ENCODE measurements at places on chromosomes 2 and 18.
A peak's percentile ranks its signal among the peaks of the same experiment; 100 is the strongest.

- no peak for DNase-seq
Measured at GRCh38 chr18:12091538-12092141, 2.0 kb upstream of the ANKRD62 start.

DNA sequence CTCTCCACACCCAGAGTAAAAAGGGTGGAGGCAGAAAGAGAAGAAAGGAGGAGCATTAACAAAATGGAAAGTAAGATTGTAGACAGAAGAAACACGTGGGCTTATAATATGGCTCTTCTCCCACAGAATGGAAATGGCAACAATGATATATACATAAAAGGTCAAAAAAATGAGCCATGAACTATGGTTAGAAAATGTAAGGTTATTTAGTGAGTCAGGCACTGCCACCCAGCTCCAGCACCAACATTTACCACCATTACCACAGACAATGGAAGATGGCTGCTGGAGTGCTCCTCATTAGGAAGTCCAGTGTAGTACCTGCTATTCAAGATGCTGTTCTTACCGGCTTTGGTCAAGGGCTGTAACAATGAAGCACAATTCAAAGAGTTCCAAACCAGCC lies 258.0 kb downstream of the ZEB2 start:
- no peak for DNase-seq

DNA sequence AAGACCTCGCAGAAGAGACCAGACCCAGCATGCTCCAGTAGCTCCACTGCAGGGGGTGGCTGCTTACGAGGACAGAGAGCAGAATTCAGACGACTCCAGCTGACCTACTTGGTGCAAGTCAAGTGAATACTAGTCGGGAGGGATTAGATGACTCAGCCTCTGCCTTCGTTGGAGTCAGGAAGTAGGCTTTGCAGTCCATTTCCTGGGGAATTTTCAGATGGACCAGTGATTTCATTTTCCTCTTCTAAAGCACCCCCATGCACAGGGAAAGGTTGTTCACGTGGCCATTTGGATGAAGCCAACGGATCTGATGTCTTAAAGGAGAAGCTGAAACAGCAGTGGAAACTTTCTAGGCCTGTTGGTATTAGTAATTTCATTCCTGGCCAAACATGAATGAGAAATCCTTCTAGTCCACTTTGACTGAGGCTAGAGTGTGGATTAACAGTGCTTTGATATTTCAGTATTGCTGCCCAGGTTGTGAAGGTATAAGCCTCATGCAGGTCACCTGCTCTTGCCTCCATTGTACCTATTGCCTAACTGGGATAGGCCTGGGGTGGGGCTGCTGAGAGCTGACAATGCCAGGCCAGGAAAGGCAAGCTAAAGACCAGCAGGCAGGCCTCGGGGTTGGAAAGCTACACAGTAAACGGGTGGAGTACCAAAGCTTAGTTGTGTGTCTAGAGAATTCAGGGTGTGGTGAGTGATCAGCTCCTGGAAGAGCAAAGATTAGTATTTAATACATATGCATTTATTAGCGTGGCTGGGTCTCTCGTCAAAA lies 117.6 kb upstream of the FOSL2 start:
- DNase-seq: peak; percentile 48

DNA sequence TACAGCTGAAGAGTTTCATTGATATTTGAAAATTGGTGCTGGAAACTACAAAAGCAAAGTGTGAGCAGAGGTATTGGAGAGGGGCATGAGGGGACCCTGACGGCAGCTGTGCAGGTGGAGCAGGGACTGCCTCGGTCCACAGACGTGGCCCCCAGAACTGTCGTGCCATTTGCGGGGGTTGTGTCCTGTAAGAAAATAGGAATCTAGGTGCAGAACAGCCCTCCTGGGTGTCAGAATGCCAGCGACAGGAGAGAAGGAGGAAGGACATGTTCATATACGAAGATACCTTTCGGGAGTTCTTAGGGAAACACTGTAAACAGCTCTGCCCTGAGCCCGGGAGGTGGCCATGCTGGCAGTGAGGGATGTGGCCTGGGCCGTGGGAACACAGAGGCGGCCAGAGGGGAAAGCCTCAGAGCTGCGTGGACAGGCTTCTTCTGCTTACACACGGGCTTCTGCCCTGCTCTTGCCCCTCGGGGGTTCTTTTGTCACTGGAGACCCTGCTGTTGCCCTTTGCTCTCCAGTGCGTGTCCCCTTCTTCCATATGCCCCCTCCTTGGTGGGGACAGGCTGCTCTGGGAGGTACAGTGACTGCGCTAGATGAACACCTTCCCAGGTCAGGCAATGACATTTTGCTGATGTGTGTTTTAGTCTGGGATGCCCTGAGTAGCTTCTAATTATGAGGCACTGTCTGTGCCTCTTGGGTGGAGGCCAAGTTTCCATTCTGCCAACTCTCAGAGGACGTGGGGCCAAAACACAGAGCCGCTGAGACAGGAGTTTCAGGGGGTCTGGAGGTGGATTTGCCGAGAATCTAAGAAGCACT lies 81.9 kb upstream of the TXNDC2 start:
- DNase-seq: no peak

GRCh38 chr2:20093263-20094141 lies 42.1 kb upstream of the LAPTM4A start:
- peak; percentile 72 for DNase-seq

DNA sequence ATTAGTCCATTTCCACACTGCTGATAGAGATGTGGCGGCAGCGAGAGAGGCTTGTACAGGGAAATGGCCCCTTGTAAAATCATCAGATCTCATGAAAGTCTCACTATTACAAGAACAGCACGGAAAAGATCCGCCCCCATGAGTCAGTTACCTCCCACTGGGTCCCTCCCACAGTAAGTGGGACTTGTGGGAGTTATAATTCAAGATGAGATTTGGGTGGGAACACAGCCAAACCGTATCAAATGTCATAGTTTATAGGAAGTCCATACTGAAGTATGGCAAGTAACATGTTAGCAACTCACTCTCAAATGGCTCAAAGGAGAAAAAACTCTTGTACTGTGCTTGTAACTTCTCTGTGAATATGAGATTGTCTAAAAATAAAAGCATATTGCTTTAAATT lies 56.1 kb downstream of the FARP2 start:
- DNase-seq: no peak

- DNase-seq: no peak
Measured at GRCh38 chr2:176187200-176187898, 1.1 kb upstream of the HOXD1 start.

GRCh38 chr2:95349568-95350322 lies 52.6 kb downstream of the KCNIP3 start:
- DNase-seq: no peak

GRCh38 chr2:241849616-241850543 lies 8.8 kb downstream of the PDCD1 start:
- no peak for DNase-seq

DNA sequence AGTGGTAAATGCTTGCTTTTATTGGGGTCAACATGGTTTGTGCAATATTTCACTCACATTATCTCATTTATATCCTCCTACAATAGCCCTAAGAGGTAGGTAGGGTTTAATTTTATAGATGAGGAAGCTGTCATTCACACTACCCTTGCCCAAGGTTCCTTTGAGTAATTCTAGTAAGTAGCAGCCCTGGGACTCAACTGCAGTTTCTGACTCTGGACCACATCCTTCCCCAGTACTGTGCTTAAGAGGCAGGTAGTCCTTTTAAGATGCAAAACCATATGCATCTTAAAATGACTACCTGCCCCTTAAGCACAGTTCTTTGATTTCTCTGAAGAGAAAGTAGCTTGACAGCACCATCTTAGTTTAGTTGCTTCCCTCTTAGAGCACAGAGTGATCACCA lies 15.7 kb upstream of the NT5C1B start:
- no peak for DNase-seq

DNA sequence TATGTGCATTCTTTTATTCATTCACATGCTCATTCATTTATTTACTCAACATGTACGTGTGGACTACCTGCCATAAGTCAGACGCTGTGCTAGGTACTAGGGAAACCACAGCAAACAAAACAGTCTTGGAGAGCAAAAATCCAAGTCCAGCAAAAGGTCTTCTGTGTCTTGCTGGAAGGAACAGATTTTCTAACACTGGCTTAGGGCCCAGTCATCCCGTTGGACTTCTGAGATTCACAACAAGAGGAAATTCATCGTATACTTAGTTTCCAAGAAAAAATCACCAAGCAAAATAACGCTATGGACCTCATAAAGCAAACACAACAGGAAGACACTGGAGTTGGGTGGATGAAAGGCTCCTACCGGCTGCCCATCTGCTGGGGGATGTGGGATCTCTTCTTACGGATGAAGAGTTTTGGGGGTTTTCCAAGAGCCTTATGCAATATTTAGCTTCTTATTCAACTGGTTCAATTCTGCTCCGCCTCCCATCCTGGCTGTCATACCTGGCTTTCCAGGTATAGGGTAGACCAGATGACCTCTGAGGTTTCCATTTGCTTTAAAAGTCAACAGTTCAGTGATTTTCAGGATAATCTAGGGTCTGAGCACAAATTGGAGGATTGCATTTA lies 262.7 kb downstream of the HAUS1 start:
- DNase-seq: no peak

DNA sequence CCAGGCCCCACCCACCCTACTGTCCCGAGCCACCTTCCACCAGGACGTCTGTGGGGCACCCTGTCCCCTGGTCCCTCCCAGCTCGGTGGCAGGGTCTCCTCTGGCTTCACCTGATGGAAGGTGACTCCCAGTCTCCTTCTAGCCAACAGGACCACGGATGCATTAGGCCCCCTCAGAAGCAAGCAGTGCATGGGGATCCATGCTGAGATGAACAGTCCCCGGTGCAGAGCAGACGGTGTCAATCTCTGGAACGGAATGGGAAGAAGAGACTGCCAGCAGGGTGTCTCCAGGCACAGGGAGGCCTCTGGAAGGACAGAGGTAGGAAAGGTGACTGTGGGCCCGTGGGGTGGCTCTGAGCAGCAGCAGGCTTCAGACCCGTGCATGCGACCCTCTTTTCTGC lies 65.2 kb upstream of the FZD7 start:
- no peak for DNase-seq

DNA sequence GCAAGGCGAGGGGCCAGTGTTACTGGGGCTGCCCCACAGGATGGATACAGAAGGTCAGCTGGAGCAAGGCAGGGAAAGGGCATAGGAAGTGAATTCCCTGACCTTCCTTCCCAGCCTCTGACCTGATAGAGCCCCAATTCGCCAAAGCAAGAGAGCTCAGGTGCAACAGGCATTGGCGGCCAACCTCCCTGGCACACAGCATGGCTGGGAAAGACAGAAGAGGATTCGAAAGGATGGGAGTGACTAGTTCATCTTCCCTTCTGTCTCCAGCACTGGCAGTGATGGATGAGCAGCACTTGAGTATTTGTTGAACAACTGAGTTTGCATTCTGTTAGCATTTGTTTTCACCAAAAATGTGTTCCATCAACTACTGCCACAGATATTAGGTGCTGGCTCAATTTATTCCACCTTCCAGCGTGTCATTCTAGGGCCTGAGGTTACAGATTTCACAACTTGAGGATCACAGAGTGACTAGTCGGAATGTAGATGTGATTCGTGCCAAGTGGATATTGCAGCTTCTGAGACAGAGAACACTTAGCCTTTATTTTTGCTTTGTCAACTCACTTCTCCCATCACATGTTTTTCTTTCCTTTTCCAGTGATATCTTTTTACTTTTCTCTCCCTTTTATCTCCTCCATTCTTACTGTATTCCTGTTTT lies 6.2 kb downstream of the COPS8 start:
- DNase-seq: no peak
